ENCODE measurements at places on chromosomes 1 and 21. TPM values are rescaled to one million over a fixed set of nuclear protein-coding genes. Genes with fewer than 3 reads are reported as not detected.

GRCh38 chr1:173297798-173298391, 90.8 kb upstream of the TNFSF4 start:
- H3K36me3 ChIP-seq, result no peaks in the 10 kb centered on the region
- no peak overlapping the region for H3K4me3 ChIP-seq
- DNase-seq, result peak; percentile 65
- H3K27me3 ChIP-seq, result no peaks in the 10 kb centered on the region
- no peaks in the 10 kb centered on the region for H3K4me1 ChIP-seq
- no peak overlapping the region for H3K27ac ChIP-seq

GRCh38 chr1:198088360-198089071, 68.3 kb upstream of the NEK7 start:
- no peaks in the 10 kb centered on the region for H3K36me3 ChIP-seq
- H3K27ac ChIP-seq, result no peak overlapping the region
- H3K4me3 ChIP-seq, result no peak overlapping the region
- no peaks in the 10 kb centered on the region for H3K4me1 ChIP-seq

Gene HAO2
- total RNA-seq, result not detected

Gene LCE2B
- total RNA-seq, result not detected

- H3K36me3 ChIP-seq, result no peaks in the 10 kb centered on the region
- H3K27ac ChIP-seq, result no peak overlapping the region
- no peaks in the 10 kb centered on the region for H3K27me3 ChIP-seq
- no peaks in the 10 kb centered on the region for H3K4me1 ChIP-seq
- H3K4me3 ChIP-seq, result no peak overlapping the region
These were observed 5.1 kb upstream of the RAB29 start for GRCh38 chr1:205780335-205780734.

GRCh38 chr1:117286145-117286544, 75.4 kb upstream of the VTCN1 start:
- no peak for DNase-seq
- H3K36me3 ChIP-seq, result no peaks in the 10 kb centered on the region
- no peak overlapping the region for H3K27ac ChIP-seq
- H3K4me1 ChIP-seq, result no peaks in the 10 kb centered on the region

- peaks cover 21% of the 10 kb centered on the region for H3K4me1 ChIP-seq
- H3K27ac ChIP-seq, result no peak overlapping the region
- no peak overlapping the region for H3K4me3 ChIP-seq
- no peaks in the 10 kb centered on the region for H3K27me3 ChIP-seq
- peaks cover 13% of the 10 kb centered on the region for H3K36me3 ChIP-seq
- DNase-seq, result no peak
These were observed 134.9 kb upstream of the IPO9 start for GRCh38 chr1:201693890-201694607.

Gene KLHDC7A
- not detected for total RNA-seq

DNA sequence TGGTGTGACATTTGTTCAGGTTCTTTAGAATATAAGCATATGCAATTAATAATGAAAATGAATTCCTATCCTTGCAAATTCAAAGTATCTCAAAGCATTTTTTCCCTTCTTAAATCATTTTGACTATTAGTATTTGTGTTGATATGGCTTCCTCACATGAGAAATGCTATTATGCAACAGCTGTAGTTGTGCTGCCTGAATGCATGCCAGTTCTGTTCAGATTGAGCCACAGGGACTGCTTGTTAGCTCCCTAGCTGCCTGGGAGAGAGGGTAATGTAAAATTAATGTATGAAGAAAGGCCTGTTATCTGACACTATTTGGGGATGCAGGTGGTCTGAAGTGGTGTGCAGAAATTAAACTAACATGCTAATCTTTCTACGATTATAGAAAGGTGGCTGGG, 45.5 kb downstream of the CACHD1 start:
- no peaks in the 10 kb centered on the region for H3K36me3 ChIP-seq
- peaks cover 25% of the 10 kb centered on the region for H3K4me1 ChIP-seq
- DNase-seq, result peak; percentile 65
- no peak overlapping the region for H3K27ac ChIP-seq
- H3K27me3 ChIP-seq, result no peaks in the 10 kb centered on the region
- H3K4me3 ChIP-seq, result no peak overlapping the region

DNA sequence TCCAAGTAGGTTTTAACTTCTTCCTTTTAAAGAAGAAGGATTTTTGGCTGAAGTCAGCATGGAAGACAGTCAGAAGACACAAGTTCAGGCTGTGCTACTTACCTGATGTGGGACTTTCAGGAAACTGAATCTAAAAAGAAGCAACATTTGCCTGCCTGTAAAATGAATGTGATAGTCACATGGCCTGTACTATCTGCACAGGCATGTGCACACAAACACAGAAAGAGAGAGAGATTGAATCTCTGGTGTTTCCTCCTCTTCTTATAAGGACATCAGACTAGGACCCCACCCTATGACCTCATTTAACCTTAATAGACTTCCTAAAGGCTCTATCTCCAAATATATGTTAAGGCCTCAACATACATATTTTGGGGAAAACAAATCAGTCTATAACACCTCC, 542.9 kb downstream of the PLPP3 start:
- no peak overlapping the region for H3K4me3 ChIP-seq

Gene CELA3A
- total RNA-seq, result not detected

GRCh38 chr1:246157516-246157915, 349.6 kb downstream of the SMYD3 start:
- no peak overlapping the region for H3K4me3 ChIP-seq
- no peaks in the 10 kb centered on the region for H3K36me3 ChIP-seq
- no peak for DNase-seq
- peaks cover 11% of the 10 kb centered on the region for H3K4me1 ChIP-seq
- H3K27ac ChIP-seq, result no peak overlapping the region
- H3K27me3 ChIP-seq, result no peaks in the 10 kb centered on the region

DNA sequence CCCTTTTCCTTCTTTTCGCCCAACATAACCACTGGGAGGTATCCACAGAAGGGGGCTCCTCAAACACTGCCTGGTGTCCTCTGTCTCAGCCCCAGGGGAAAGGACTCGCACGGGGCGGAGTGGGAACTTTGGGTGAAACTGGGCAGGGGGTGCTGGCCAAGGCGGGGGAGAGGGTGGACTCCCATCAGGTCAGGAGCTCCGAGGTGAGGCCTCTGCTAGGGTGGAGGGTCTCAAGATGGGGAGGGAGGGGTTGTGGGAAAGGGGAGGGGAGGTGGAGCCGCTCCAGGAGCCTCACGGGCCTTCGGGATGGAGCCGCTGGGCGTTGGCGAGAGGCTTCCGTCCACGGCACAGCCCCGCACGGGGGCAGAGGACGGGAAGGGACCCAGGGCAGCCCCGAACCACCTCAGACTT, 43.2 kb upstream of the POFUT2 start:
- H3K36me3 ChIP-seq, result no peaks in the 10 kb centered on the region
- H3K27me3 ChIP-seq, result no peaks in the 10 kb centered on the region
- no peak for DNase-seq
- H3K4me1 ChIP-seq, result peaks cover 12% of the 10 kb centered on the region

Measured in fibroblast of lung (primary cell).